Glomerular endothelial cell (primary cell): ENCODE measurements at places on chromosomes 3 and 15.

GRCh38 chr15:80567721-80568157, 127.4 kb upstream of the ABHD17C start:
- DNase-seq: peak; percentile 73

DNA sequence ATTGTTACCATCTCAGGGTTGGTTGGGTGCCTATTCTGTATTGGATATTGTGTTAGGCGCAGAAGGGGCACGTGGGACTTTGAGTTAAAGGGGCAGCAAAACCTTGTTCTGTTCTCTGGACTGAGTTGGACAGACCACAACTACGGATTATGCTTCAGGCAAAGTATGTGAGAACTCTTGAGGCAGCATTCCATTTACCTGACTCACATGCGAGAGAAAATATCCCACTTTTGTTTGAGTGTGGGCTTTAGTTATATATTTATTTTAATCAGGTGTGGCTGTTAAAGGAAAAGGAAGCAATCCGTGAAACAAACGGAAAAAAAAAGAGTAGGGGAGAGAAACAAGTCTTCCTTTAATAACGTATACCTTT, 627 bp upstream of the PLS1 start:
- no peak for DNase-seq

GRCh38 chr15:49918121-49918520, 200.9 kb downstream of the ATP8B4 start:
- DNase-seq: no peak

GRCh38 chr15:51203797-51204196, 109.1 kb upstream of the TNFAIP8L3 start:
- no peak for DNase-seq

DNA sequence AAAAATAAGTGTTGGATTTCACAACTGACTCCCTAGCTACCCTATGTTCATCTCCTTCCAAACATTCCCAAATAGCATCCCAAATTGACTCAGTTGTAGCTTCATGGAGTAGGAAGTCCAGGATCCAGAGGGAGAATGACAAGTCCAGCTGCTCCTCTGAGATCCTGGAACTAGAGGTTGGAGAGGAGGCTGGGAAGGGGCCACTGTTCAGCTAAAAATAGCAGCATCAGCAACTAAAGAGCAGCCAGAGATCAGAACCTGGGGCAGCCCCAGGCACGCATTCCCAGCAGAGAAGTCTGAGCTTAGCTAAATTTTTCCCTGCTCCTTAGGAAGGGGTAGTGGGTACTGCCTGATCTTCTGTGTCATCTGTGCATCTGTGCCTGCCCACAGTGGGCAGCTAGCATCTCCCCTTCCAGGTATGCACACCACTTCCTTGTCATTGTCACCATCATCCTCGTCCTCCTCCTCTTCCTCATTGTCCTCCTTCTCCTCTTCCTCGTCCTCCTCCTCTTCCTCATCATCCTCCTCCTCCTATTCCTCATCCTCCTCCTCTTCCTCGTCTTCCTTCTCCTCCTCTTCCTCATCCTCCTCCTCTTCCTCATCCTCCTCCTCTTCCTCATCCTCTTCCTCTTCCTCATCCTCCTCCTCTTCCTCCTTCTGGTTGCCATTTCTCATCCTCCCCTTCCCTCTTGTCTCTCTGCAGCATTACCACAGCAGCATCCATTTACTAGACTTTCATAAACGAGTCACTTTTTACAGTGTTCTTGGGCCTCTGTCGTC, 152.3 kb upstream of the ROPN1 start:
- DNase-seq: no peak

GRCh38 chr3:159260049-159260662, 458.3 kb downstream of the MFSD1 start:
- DNase-seq: peak; percentile 45

- DNase-seq: no peak
These were observed 91.5 kb upstream of the PROK2 start for GRCh38 chr3:71876135-71877105.

DNA sequence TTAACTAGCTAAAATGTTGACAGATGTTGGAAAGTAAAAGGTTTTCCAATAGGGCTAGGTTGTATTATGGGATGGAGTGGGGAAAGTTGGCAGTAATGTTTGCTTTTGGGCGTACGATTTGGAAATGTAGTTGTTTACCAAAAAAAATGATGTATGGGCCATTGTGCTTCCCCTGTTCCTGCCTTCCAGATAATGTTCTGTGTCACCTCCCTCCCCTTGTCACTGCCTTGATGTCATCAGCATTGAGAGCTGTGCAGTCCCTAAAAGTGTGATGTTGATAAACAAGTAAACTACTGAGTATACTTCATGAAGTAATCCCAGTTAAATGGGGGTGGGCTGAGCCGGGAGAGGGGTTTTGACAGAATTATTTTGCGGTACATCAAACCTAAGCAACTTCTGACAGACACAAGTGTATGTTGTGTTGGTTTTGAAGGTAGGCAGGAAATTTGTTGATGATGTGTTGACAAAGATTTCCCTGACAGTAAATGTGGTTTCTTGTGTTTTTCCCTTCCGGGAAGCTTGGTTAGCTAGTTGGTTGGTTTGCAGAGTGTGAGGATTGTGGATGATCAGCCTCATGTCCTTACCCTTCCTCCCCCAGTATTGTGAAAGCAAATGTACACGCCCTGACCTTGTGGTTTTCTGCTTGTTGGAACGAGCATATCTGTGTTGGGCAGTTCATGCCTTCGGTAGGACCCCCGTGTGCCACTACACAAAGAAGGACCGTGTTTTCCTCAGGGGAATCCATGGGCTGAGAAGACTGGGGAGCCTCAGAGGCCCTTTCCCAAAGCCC, 87.3 kb downstream of the PGPEP1L start:
- DNase-seq: no peak

GRCh38 chr15:73965094-73965757, 26.9 kb downstream of the STOML1 start:
- no peak for DNase-seq

GRCh38 chr3:187368251-187369088, at the start of gene RTP4:
TSS of gene RTP4 (plus strand) at chr3:187368385. CDS start at chr3:187368442, 57 bp downstream.
- DNase-seq: no peak

DNA sequence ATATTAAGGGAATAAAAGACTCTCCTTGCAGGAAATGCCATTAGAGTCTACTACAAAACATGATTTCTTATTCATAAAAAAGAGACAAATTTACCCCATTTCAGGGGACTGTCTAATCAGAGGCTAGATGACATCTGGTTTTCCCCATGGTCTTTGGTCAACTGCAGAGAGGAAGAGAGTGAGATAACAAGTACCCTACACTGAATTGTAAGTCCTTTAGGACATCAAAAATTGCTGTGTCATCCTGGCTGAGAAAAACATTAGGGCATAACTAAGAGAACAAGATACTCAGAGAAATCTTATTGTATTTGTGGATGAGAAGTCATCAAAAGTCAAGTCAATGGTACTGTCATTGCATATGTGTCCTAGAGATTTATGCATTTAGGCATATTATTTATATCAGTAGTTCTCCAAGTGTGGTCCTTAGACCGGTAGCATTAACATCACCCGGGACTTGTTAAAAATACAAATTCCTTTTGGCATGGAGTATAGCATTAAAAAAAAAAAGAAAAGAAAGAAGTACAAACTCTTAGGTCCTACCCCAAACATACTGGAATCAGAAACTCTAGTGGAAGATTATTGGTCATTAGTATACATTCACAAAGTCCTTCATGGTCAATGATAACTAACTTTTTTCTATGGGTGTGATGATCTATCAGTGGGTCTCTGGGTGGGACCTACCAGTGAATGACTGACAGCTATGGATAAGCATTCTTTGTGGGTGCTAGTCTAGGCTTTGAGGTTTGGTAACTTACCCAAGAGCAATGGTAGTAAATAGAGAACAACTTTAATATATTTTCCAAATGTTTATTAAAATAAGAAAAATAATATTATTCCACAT, 29.0 kb upstream of the TBC1D5 start:
- no peak for DNase-seq

DNA sequence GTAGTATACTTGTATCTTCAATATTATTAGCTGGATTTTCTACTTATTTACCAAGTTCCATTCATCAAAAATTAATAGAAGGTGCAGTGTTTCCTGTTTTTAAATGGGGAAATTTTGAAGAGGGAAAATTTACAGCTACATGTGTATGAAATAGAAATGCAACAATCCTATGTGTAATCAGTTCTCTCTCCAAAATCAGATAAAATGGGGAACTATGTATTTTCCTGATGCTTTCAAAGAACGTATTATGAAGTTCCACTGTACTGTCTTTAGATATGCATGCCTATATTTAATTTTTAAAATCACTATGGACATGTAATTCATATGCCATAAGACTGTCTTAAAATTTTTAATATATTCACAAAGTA, 43.4 kb downstream of the DCUN1D1 start:
- no peak for DNase-seq
